ENCODE measurements at places on chromosomes 11 and 22. TPM values are rescaled to one million over a fixed set of nuclear protein-coding genes. Genes with fewer than 3 reads are reported as not detected.
A peak's percentile ranks its signal among the peaks of the same experiment; 100 is the strongest.

DNA sequence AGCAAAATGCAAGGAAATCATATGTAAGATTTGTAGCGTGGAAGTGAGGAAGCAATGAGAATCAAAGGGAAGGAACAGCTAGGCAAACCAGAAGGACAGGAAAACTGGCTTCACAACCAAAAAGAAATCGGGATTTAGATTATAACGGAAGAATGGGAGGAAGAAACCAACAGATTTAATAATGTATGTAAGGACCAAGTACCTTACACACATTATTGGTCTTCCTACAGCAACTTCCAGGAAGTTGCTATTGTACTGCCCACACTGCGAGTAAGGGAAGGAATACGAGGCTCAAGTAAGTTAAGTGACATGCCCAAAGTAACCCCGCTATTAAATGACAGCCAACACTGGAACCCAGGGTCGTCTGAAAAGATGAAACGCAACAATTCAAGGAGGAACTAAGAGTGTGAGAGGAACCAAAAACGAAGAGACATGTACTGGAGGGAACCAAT, 473 bp downstream of the TXN2 start:
- H3K27ac ChIP-seq, result peak overlapping the region; percentile 91
- H3K4me3 ChIP-seq, result peak overlapping the region; percentile 77
- H3K27me3 ChIP-seq, result no peaks in the 10 kb centered on the region
- peaks cover 2% of the 10 kb centered on the region for H3K36me3 ChIP-seq
- DNase-seq, result no peak

GRCh38 chr22:20466659-20467379, 28.8 kb downstream of the KLHL22 start:
- H3K27ac ChIP-seq, result no peak overlapping the region
- no peaks in the 10 kb centered on the region for H3K4me1 ChIP-seq
- no peaks in the 10 kb centered on the region for H3K36me3 ChIP-seq
- DNase-seq, result no peak

- no peaks in the 10 kb centered on the region for H3K27me3 ChIP-seq
- no peak overlapping the region for H3K4me3 ChIP-seq
- no peaks in the 10 kb centered on the region for H3K4me1 ChIP-seq
- H3K36me3 ChIP-seq, result peaks cover 3% of the 10 kb centered on the region
- no peak for DNase-seq
These were observed 6.5 kb upstream of the TRMT2A start for GRCh38 chr22:20123366-20124082.

DNA sequence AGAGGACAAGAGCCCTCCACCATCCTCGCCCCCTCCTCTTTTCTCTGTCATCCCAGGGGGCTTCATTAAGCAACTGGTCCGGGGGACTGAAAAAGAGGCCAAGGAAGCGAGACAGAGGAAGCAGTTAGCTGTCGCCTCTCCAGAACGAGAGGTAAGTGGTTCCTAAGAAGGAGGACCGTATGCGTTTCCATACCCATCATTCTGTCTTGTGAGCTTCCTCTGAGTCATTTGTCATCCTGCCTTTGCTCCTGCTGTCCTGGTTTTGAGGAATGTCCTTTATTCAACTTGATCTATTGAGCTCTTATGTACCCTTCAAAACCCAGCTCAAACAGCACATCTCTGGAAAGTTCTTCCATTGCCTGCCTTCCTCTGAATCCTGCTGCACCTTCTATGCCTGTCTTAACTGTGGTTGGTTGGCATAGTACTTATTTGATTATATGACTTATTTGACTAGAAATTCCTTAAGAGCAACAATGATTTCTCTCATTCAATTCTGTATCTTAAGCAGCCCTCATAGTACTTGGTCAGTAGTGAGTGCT, 21.3 kb downstream of the MYO18B start:
- peaks cover 5% of the 10 kb centered on the region for H3K36me3 ChIP-seq
- no peaks in the 10 kb centered on the region for H3K27me3 ChIP-seq
- no peaks in the 10 kb centered on the region for H3K4me1 ChIP-seq
- H3K27ac ChIP-seq, result no peak overlapping the region
- no peak for DNase-seq

DNA sequence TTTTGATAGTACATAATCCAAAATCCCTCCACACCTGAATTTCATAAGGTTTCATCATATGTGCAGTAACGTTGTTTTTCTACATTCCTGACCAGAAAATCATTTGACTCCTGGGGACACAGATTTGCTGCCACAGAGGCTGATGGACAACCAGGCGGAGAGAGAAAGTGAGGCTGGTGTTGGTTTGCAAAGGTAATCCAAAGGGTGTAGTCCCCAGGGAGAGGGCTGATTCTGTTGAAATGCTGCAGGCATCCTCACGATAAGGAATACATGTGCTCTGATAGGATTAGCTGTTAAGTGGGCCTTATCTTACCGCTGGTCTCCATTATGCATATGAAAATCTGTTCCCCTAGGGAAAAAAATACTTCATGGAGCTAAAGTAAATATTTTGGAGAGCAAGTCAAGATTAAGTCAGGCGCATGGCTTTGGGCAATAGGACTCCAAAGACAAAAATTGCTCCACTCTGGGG, 8.1 kb downstream of the APOL6 start:
- H3K4me1 ChIP-seq, result no peaks in the 10 kb centered on the region
- H3K27ac ChIP-seq, result no peak overlapping the region
- DNase-seq, result no peak

- H3K36me3 ChIP-seq, result no peaks in the 10 kb centered on the region
- H3K4me3 ChIP-seq, result peak overlapping the region; percentile 42
- no peak overlapping the region for H3K27ac ChIP-seq
- DNase-seq, result peak; percentile 84
- H3K4me1 ChIP-seq, result no peaks in the 10 kb centered on the region
These were observed 650 bp downstream of the PPM1F start for GRCh38 chr22:21951931-21952465.

- H3K4me1 ChIP-seq, result peaks cover 5% of the 10 kb centered on the region
- DNase-seq, result peak; percentile 70
- H3K27ac ChIP-seq, result peak overlapping the region; percentile 66
These were observed 4.2 kb downstream of the USP35 start for GRCh38 chr11:78192911-78193351.

The KDM4E gene
- not detected for total RNA-seq

The HIRA gene
- 20.8 TPM for total RNA-seq

The VSIG10L2 gene
- total RNA-seq, result 0.48 TPM

The ABCG4 gene
- 0.45 TPM for total RNA-seq
